ENCODE measurements at places on chromosomes 1 and 21.
A peak's percentile ranks its signal among the peaks of the same experiment; 100 is the strongest.

GRCh38 chr1:12136916-12137610, 29.7 kb upstream of the TNFRSF1B start:
- DNase-seq, result no peak

- DNase-seq, result no peak
Measured at GRCh38 chr1:58932859-58933598, 149.2 kb upstream of the JUN start.

DNA sequence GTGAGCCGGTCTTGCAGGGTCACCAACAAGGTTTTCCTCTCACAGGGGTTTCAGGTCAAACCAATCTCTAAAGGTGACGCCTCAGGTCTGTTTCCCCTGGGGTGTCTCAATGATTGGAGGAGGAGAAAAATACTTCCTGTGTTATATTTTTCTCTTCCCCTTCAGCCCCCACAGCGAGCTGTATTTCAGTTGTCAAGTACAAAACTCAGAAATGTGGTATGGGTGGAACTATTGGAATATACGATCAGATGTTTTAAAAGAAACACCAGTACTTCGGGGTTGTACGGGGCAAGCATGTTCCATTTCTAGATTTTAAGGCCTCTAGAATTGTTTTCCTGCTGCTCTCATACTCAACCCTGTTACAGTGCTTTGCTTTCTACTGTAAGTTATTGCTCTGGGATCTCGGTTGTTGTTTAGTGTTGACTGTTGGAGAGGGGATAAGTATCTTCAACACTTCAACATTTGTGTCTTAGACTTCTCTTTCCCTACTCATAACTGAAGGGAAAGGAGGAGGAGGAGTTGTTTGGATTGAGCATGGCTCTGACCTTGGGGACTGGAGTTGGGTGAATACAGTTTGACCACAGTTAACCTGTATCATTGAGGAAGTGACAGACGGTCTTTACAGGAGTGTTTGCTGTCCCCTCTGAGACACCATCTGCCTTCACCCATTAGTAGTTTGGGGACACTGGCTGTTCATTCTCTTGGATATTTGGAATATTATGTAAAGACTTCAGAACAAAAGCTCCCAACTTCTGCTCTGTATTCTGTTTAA, 2.0 kb downstream of the MAPKAPK2 start:
- no peak for DNase-seq

DNA sequence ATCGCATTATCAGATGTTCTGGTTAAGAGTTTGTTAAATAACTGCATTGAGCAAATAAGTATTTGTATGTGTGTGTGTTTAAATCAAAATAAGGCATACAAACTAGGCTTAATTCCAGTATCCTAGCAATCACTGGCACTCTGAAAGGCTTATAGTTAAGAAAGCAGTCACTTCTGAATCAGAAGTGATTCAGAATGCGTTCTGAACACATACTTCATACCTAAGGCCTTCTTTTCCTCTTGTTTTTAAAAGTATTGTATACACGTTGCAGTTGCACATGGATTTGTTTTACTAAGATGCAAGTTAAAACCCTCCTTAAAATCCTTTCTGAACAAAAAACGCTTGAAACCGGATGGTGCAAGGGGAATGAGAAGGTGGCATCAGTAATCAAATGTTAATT, 238.4 kb upstream of the DMRTA2 start:
- no peak for DNase-seq

GRCh38 chr1:3003039-3003940, 18.0 kb upstream of the ACTRT2 start:
- no peak for DNase-seq

GRCh38 chr21:33969581-33969980, 54.0 kb upstream of the ATP5PO start:
- DNase-seq, result no peak

DNA sequence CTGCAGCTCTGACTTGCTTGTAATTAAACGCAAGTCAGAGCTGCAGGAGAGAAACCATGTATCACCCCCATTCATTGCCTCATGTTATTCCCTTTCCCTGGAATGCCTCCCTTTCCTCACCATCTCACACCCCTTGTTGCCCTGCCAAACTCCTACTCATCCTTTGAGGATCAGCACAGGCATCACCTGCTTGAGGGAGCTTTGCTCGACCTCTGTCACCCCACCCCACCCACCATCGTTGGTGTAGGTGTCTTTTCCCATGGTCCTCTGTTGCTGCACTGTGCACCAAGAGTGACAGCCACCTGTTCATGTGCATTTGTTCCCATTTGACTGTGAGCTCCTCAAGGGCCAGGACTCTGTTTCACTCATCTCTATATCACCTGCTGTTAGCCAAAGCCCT, 117.2 kb downstream of the PLPP3 start:
- DNase-seq, result no peak

GRCh38 chr1:114087495-114087894, 66.2 kb downstream of the SYT6 start:
- no peak for DNase-seq

DNA sequence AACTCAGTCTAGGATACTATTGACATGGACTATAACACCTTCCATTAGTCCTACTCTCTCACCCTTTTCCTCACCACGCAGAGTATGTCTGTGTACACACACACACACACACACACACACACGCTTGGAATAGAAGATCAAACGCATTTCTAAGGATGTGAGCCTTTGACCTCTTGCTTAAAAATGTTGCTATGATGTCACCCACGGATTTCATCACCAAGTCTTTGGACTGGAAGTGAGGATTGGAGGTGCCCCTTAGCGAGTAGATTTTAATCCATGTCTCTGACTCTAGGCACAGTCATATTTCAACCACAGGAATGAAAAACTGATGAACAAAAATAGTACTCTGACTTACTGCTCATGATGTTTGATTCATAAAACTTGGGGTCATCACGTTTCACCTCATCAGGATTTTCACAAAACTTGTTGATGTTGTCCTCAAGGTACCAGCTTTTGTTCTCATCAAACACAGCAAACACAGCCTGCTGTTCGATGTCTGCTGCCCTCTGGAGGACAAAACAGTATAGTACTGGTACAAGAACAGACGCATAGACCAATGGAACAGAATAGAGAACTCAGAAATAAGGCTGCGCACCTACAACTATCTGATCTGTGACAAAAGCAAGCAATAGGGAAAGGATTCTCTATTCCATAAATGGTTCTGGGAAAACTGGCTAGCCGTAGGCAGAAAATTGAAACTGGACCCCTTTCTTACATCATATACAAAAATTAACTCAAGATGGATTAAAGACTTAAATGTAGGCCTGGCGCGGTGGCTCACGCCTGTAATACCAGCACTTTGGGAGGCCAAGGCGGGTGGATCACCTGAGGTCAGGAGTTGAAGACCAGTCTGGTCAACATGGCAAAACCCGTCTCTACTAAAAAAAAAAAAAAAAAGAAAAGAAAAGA, 39.9 kb downstream of the F5 start:
- DNase-seq, result peak; percentile 76

DNA sequence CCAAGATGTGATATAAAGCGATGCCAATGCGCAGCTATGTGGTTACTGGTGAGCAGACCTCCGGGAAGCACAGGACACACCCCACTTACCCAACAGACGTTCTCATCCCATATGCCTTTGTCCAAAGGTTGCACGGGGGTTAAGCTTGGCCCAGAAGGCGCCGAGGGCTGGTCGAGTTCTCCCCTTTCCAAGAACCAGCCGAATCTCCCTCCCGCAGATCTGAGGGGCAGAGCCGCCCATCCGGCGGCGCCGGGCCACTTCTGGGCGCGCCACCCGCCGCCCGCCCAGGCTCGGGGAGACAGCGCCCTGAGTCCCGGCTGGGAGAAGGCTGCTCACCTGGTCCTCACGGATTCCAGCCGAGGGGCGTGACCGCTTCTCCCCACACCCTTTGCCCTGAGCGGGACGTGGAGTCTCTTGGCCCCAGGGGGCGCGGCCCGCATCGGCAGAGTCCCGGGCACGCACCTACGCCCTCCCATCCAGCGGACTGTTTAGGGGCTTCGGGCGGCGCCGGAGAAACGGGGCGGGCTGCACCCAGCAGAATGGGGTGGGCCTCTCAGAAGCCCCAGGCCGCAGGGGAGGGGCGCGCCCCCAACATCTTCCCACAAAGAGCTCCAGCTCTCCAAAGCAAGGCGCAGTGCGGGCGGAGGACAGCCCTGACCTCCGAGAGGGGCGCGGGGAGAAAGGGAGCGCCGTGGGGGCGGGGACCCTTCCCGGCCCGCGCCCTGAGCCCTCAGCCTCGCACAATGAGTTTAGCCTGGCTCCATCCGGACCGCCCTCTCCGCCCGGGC, 615 bp downstream of the GPR161 start:
- no peak for DNase-seq

- DNase-seq, result no peak
Measured at GRCh38 chr1:183982172-183982963, 55.2 kb downstream of the COLGALT2 start.

- DNase-seq, result peak; percentile 67
Measured at GRCh38 chr1:39091845-39092645, 65.9 kb downstream of the NDUFS5 start.

GRCh38 chr1:162302306-162303003, 74.2 kb downstream of the SPATA46 start:
- no peak for DNase-seq

DNA sequence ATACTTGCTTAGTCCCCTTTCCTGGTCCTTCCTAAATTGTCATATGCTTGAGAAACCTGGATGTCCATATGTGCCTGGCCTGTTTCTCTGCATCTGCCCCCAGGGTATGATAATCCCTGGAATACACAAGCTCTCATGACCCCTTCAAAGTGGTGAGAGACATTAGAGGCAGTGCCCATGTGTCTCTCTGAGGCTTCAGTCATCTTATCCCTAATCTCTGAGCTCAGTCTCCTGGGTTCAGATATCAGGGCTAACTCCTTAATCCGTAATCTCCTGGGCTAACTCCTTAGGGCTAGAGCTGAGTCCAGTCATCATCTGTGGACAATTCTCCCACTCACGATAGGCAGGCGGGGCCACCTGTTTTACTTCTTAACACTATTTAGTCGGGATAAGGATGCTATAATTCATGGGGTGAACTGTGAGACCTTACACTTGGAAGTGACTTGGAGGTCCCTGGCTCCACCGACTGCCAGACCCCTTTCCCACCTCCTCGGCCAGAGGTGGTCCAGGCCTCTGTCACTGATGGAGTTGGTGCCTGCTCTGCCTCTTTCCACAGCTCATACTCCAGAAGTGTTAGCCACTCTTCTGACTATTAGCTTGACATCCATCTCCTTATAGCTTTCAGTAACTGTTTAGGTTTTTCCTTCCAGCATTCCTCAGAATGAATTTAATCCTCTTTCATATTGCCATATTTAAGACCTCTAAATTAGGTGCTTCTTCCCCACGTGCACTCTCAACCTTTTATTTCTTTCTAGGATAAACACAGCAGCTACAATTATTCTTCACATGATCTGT, 22.7 kb downstream of the CCN1 start:
- no peak for DNase-seq

DNA sequence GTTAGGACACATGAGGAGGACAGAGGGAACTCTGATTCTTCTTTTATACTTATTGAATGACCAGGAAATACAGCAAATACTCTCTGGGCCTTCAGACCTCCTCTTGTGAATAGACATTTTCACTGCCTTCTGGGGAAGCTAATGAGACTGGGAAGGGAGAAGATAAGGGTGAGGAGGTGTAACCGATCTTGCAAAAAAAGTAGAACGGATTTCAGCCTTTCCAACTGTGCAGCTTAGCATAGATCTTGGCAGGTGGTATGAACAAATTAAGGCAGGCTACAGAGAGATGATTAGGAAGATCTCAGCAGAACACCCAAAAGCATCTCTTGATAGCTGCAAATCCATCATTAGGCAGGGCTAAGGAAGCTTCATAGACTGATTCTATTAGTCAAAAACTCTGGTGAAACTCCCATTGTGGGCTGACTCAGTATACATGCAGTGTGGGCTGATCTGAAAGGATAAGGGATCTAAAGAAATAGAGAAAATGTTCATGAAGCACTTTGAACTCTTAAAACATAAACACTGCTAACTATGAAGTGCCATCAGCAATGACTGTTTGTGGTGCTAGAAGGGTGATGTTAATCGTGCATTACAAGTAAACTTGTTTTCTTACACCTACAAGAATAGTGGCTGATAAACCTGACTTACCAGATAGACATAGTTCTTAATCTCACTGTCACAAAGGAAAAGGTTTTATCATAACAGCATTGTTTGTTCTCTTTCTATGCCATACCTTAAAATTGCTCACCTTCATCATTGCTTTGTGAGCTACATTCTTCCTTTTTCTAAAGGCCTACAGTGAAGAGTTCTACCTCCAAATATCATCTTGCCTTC, 85.5 kb upstream of the PALMD start:
- no peak for DNase-seq

GRCh38 chr21:43619856-43620255, 39.4 kb downstream of the HSF2BP start:
- DNase-seq, result no peak

- no peak for DNase-seq
Measured at GRCh38 chr1:177597393-177597792, 372.5 kb downstream of the SEC16B start.

GRCh38 chr1:43171312-43171875, 696 bp downstream of the EBNA1BP2 start:
- DNase-seq, result no peak

DNA sequence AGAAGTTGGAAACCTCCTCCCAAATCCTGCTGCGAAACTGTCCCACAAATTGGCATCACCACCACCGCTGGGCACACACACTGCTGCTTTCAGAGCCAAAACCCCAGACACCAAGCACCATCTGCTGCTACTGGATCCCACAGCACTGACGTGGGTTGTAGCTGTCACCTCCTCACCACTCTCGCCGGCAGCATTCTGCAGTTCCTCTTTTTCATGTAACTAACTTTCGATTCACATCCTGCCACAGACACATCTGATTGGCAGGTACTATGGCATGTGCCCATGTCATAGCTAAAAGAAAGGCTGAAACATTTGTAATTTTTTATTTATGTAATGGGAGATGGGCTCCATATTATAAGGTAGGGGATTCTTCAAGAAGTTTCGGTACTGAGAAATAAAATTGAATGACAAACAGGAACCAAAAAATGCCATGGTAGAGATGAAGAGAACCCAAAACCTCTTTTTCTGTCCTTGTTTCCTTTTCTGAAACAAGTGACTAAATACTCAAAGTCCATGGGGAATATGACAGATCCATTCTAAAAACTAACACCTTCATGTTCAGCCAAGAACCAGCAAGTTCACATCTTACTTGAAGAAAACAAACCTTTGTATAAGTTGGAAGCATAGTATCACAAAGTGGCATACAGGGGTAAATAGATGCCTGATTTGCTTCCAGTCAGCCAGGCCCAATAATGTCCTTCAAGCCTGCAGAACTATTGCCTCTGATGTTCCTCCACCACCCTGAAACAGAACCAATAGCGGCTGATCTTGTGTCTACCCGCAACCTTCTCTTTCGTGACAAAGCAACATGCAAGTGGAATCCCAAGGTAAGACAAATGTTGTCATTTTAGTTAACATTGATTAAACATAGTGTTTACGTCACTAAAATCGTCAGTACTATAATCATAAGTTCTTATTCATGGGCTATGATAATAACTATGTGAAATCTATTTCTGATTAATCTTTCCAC, 26.6 kb upstream of the RGS13 start:
- DNase-seq, result no peak

GRCh38 chr1:99533909-99534637, 111.8 kb upstream of the PALMD start:
- DNase-seq, result no peak

GRCh38 chr1:86227026-86227425, 70.5 kb upstream of the COL24A1 start:
- peak; percentile 23 for DNase-seq

GRCh38 chr1:39901464-39901713, 328 bp downstream of the MYCL start:
- DNase-seq, result no peak

- no peak for DNase-seq
Measured at GRCh38 chr1:207284209-207284897, 37.1 kb upstream of the CD55 start.

GRCh38 chr1:175901076-175901836, 157.9 kb upstream of the TNR start:
- DNase-seq, result no peak

GRCh38 chr1:82284213-82284612, 483.5 kb downstream of the ADGRL2 start:
- DNase-seq, result no peak
